ENCODE measurements at places on chromosomes 1 and 21. TPM values are rescaled to one million over a fixed set of nuclear protein-coding genes. Genes with fewer than 3 reads are reported as not detected.

Gene CFHR5
- not detected for total RNA-seq

- H3K4me3 ChIP-seq: no peak overlapping the region
- peak overlapping the region; percentile 64 for H3K27ac ChIP-seq
- peaks cover 9% of the 10 kb centered on the region for H3K27me3 ChIP-seq
- peaks cover 41% of the 10 kb centered on the region for H3K4me1 ChIP-seq
- H3K36me3 ChIP-seq: no peaks in the 10 kb centered on the region
- DNase-seq: no peak
Measured at GRCh38 chr1:224733027-224733911, 117.2 kb downstream of the CNIH3 start.

GRCh38 chr21:38861056-38861455 is 55.3 kb downstream of the ETS2 start:
- H3K36me3 ChIP-seq: no peaks in the 10 kb centered on the region
- peaks cover 12% of the 10 kb centered on the region for H3K4me1 ChIP-seq
- no peak for DNase-seq

DNA sequence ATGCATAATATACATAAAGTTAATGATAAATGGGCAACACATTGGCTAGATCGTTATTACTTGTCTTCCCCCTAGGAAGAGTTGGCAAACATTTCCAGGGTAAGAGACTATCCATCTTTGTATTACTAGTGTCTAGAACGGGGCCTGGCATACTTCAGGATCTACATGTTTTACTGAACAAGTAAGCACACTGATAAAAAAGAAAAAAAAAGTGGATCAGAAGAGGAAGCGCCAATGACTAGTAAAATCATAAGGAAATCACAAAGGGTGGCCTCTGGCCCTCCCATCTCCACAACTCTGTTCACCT is 482 bp downstream of the TM2D1 start:
- H3K27me3 ChIP-seq: no peaks in the 10 kb centered on the region
- H3K27ac ChIP-seq: peak overlapping the region; percentile 93
- no peak for DNase-seq
- peak overlapping the region; percentile 93 for H3K4me3 ChIP-seq
- H3K36me3 ChIP-seq: no peaks in the 10 kb centered on the region

GRCh38 chr1:90393025-90393424 is 324.1 kb downstream of the BARHL2 start:
- no peak overlapping the region for H3K4me3 ChIP-seq
- peaks cover 17% of the 10 kb centered on the region for H3K4me1 ChIP-seq
- no peaks in the 10 kb centered on the region for H3K27me3 ChIP-seq
- no peak for DNase-seq

Gene LRRC7
- total RNA-seq: 2.4 TPM

- H3K4me3 ChIP-seq: no peak overlapping the region
- no peak overlapping the region for H3K27ac ChIP-seq
- H3K27me3 ChIP-seq: no peaks in the 10 kb centered on the region
- H3K4me1 ChIP-seq: no peaks in the 10 kb centered on the region
- H3K36me3 ChIP-seq: no peaks in the 10 kb centered on the region
- no peak for DNase-seq
Measured at GRCh38 chr1:59092126-59092525, 204.8 kb upstream of the FGGY start.

GRCh38 chr21:41008974-41009373 is 159.0 kb upstream of the BACE2 start:
- no peaks in the 10 kb centered on the region for H3K36me3 ChIP-seq
- no peak for DNase-seq
- no peaks in the 10 kb centered on the region for H3K4me1 ChIP-seq
- no peak overlapping the region for H3K27ac ChIP-seq

Gene HTR6
- not detected for total RNA-seq

DNA sequence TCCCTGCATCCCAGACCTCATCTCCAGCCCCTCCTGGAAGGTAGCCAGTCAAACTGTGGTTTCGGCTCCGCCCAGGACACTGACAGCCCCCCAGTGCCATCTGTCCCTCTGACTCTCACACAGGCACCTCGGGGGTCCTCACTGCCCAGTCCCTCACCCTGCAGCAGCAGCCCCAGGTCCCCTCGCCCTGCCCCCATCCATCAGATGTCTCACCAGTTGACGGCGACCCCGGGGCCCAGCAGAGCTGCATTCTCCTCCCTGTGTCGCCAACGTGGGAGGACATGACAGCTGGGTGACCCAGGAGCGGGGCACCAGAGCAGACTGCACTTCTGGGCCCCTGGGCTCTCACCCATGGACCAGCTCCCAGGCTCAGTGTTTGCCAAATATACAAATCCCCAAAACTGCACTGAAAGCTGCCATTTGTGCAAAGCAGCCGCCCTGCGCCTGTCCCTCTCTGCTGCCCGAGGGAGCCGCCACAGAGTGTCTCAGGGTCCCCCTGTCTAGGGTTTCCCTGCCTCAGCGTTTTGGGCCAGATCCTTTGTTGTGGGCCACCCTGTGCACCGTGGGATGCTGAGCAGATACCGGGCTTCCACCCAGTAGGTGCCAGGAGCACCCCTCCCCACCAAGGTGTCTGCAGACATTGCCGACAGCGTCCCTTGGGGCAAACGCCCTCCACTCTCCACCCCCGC is 48.2 kb downstream of the PRDM15 start:
- no peaks in the 10 kb centered on the region for H3K4me1 ChIP-seq
- peaks cover under 1% of the 10 kb centered on the region for H3K36me3 ChIP-seq
- H3K4me3 ChIP-seq: no peak overlapping the region
- DNase-seq: no peak
- no peak overlapping the region for H3K27ac ChIP-seq

All from neural crest cell (in vitro differentiated cells).